Endothelial cell of umbilical vein (primary cell): ENCODE measurements at places on chromosomes 5 and 9. TPM values are rescaled to one million over a fixed set of nuclear protein-coding genes. Genes with fewer than 3 reads are reported as not detected.
A peak's percentile ranks its signal among the peaks of the same experiment; 100 is the strongest.

SARDH gene
- 0.30 and 0.44 TPM in 2 replicates for total RNA-seq

ELOVL7 gene
- total RNA-seq, result 0.09 TPM in 1 of 2 replicates, not detected in the other

AFAP1L1 gene
- 73.2 and 76.2 TPM in 2 replicates for total RNA-seq

KIF24 gene
- total RNA-seq, result 4.5 and 4.8 TPM in 2 replicates

LRRC19 gene
- not detected in 2 replicates for total RNA-seq

UNC5A gene
- 0.22 and 0.51 TPM in 2 replicates for total RNA-seq

ESM1 gene
- total RNA-seq, result 577 and 781 TPM in 2 replicates

GRCh38 chr9:98983295-98984268, 39.9 kb downstream of the COL15A1 start:
- H3K27ac ChIP-seq, result no peak overlapping the region
- no peak overlapping the region for H3K4me3 ChIP-seq
- no peak for DNase-seq
- H3K27me3 ChIP-seq, result no peaks in the 10 kb centered on the region

DNA sequence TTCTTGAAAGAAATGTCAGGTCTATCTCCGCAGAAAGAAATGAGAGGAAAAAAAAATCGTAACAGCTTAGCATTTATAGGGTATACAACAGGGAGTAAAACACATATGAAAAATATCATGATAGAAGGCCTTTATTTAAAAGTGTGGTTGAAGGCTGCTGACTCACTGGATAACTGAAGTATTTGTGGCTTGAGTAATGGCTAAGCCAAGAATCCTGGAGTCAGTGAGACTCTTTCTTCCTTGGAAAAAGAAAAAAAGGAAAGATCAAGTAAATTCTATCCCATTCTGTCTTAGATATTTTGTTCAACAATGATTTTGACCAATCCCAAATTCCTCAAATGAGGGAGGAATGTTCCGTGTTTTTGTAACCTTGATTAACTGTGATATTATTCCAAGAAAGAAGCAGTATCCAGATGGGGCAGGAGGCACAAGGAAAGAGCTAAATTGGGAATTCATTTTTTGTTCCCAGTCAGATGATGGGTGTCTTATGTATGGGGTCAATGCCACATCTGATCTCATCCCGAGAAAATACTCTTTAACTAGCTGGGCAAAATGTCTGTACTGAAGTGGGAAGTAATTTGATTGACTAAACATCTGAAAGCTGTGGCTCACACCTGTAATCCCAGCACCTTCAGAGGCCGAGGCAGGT, 64.3 kb upstream of the MYO10 start:
- no peak overlapping the region for H3K4me3 ChIP-seq
- H3K27me3 ChIP-seq, result no peaks in the 10 kb centered on the region
- peaks cover 32% of the 10 kb centered on the region for H3K4me1 ChIP-seq
- peak; percentile 77 for DNase-seq
- no peaks in the 10 kb centered on the region for H3K36me3 ChIP-seq

GRCh38 chr9:5714501-5715401, 85.8 kb downstream of the RIC1 start:
- peaks cover 19% of the 10 kb centered on the region for H3K4me1 ChIP-seq
- H3K36me3 ChIP-seq, result no peaks in the 10 kb centered on the region
- peak; percentile 36 for DNase-seq
- H3K27ac ChIP-seq, result no peak overlapping the region
- no peaks in the 10 kb centered on the region for H3K27me3 ChIP-seq
- H3K4me3 ChIP-seq, result no peak overlapping the region

DNA sequence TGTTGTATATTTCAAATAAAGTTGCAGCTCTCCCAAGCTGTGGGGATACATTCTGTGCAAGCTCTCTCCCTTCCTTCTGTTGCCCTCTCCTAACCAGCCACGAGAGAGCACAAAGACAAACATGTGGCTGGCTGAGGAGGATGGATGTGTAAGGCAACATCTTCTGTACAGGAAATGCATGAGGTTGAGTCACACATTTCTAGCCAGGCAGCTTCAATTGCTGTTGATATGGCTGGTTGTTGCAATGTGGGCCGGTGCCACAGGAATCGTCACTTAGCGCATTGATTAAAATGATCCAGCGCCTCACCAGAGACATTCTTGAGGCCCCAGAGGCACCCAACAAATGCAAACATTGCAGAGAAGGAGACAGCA, 207.1 kb downstream of the ICE1 start:
- H3K27ac ChIP-seq, result no peak overlapping the region
- H3K4me3 ChIP-seq, result no peak overlapping the region
- H3K27me3 ChIP-seq, result no peaks in the 10 kb centered on the region
- no peaks in the 10 kb centered on the region for H3K36me3 ChIP-seq

- no peak overlapping the region for H3K27ac ChIP-seq
- no peaks in the 10 kb centered on the region for H3K27me3 ChIP-seq
- H3K4me3 ChIP-seq, result no peak overlapping the region
- H3K36me3 ChIP-seq, result no peaks in the 10 kb centered on the region
- no peak for DNase-seq
Measured at GRCh38 chr5:88819301-88819999, 63.5 kb downstream of the MEF2C start.

GRCh38 chr9:5767968-5768932, 64.7 kb downstream of the ERMP1 start:
- H3K4me1 ChIP-seq, result no peaks in the 10 kb centered on the region
- no peaks in the 10 kb centered on the region for H3K27me3 ChIP-seq
- H3K4me3 ChIP-seq, result no peak overlapping the region
- H3K36me3 ChIP-seq, result peaks cover 16% of the 10 kb centered on the region

- H3K27ac ChIP-seq, result no peak overlapping the region
- no peaks in the 10 kb centered on the region for H3K36me3 ChIP-seq
- no peak overlapping the region for H3K4me3 ChIP-seq
- H3K4me1 ChIP-seq, result no peaks in the 10 kb centered on the region
Measured at GRCh38 chr5:127369796-127370195, 79.2 kb downstream of the MEGF10 start.

DNA sequence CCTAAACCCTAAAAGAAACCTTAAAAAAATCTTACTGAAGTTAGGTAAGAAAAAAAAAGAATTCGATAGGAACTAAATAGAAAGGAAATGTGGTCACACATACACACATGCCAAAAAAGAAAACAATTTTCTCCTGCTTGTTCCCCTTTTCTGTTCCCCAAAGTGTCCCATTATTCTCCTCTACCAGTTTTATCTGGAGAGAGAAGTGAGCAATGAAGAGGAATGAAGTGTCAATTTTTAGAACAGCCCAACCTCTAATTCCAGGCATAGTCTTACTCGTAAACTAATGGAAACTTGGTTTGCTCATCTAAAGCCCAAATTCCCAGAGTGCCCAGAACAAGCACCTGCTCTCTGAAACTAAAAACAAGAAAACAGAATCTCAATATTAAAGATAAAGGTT, 26.1 kb downstream of the AP3B1 start:
- H3K27me3 ChIP-seq, result no peaks in the 10 kb centered on the region
- peaks cover 3% of the 10 kb centered on the region for H3K36me3 ChIP-seq
- no peak for DNase-seq

GRCh38 chr5:14261235-14261634, 118.1 kb downstream of the TRIO start:
- peak overlapping the region; percentile 11 for H3K27ac ChIP-seq
- no peak for DNase-seq
- H3K36me3 ChIP-seq, result no peaks in the 10 kb centered on the region
- peaks cover 59% of the 10 kb centered on the region for H3K4me1 ChIP-seq

DNA sequence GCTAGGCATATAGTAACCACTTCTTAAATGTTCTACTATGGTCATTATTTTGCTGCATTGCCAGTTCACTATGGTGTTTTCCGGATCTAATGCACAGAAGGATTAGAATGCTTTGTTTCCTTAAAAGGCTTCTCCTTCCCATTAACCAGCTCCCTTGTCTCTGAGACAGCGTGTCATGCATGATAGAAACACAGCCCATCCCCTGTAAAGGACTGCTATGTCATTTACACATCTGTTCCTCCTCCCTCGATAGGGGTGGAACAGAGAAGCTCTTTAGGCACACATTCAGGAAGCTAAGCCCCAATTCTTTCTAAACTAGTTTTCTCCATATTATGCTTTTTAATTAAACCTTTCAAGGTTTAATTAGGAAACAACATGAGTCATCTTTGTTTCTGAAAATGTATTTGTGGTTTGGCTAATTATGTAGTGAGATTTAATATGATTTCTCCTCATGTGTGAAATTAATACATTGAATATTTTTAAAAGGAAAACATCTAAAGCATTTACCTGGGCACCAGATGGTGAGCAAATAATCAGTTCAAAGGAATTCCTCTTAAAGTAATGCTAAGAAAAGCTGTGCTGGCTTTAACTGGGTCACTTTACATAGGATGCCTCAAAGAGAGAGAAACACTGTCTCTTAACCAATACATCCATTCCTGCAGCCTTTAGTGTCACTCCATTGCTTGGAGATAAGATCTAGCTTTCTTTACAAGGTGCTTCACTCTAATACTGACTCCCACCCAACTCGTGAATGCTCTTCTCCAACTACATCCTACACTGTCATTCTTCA, 133.3 kb upstream of the PPP1R2B start:
- no peak overlapping the region for H3K4me3 ChIP-seq
- H3K36me3 ChIP-seq, result no peaks in the 10 kb centered on the region
- H3K27ac ChIP-seq, result no peak overlapping the region
- H3K4me1 ChIP-seq, result no peaks in the 10 kb centered on the region
- no peaks in the 10 kb centered on the region for H3K27me3 ChIP-seq

- H3K4me1 ChIP-seq, result no peaks in the 10 kb centered on the region
- H3K27me3 ChIP-seq, result no peaks in the 10 kb centered on the region
- H3K4me3 ChIP-seq, result no peak overlapping the region
Measured at GRCh38 chr5:24135536-24135935, 509.2 kb downstream of the CDH10 start.

DNA sequence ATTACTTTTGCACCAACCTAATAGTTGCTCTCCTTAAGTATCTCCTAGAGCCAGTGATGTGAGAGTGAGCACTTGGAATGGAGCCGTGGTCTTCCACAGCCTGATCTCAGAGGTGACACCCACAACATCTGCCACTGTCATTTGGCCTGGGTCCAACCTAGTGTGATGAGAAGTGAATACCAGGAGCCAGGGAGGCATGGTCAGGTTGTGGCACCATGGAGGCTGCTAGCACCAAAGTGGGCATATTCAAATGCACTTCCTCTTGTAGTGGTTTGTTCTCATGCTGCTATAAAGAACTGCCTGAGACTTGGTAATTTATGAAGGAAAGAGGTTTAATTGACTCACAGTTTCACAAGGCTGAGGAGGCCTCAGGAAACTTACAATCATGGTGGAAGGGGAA, 22.6 kb upstream of the CEP72 start:
- no peak overlapping the region for H3K27ac ChIP-seq
- peaks cover 2% of the 10 kb centered on the region for H3K27me3 ChIP-seq
- no peak overlapping the region for H3K4me3 ChIP-seq
- no peaks in the 10 kb centered on the region for H3K36me3 ChIP-seq
- DNase-seq, result no peak
- H3K4me1 ChIP-seq, result no peaks in the 10 kb centered on the region

- DNase-seq, result peak; percentile 74
- no peaks in the 10 kb centered on the region for H3K27me3 ChIP-seq
- H3K4me3 ChIP-seq, result no peak overlapping the region
- peaks cover 27% of the 10 kb centered on the region for H3K4me1 ChIP-seq
- H3K27ac ChIP-seq, result peak overlapping the region; percentile 60
- H3K36me3 ChIP-seq, result no peaks in the 10 kb centered on the region
Measured at GRCh38 chr5:33401482-33402390, 39.0 kb upstream of the TARS1 start.

GRCh38 chr5:11084111-11084510, 323.1 kb upstream of the DAP start:
- H3K27me3 ChIP-seq, result no peaks in the 10 kb centered on the region
- DNase-seq, result no peak
- no peaks in the 10 kb centered on the region for H3K4me1 ChIP-seq
- H3K36me3 ChIP-seq, result no peaks in the 10 kb centered on the region
- H3K4me3 ChIP-seq, result no peak overlapping the region
